Right lobe of liver (tissue), 6 donors: ENCODE measurements at places on chromosomes 3 and 15.

DNA sequence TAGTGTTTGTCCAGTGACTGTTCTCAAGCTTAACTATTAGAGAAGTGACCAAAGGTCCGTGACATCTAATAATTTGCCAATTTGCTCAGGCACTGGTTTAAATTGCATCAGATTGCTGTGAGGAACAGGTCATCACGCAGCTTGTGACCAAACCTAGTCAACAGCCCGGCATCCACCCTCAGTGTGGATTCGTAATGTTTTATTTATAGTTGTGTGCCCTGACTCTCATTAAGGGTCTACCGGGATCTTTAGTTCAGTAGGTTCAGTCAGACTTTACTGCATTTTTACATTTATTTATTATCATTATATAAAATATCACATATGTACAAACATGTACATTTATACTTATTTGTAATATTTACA, 46.4 kb upstream of the PGPEP1L start:
- H3K4me1 ChIP-seq, result no peaks in the 10 kb centered on the region
- H3K36me3 ChIP-seq, result no peaks in the 10 kb centered on the region
- no peaks in the 10 kb centered on the region for H3K27me3 ChIP-seq
- no peak for DNase-seq
- H3K4me3 ChIP-seq, result no peak overlapping the region

- no peak overlapping the region for H3K4me3 ChIP-seq
- no peaks in the 10 kb centered on the region for H3K36me3 ChIP-seq
- no peak for DNase-seq
Measured at GRCh38 chr3:122858373-122858772, 63.5 kb downstream of the SLC49A4 start.

GRCh38 chr3:43736558-43737440, 46.1 kb downstream of the ABHD5 start:
- DNase-seq, result no peak
- no peaks in the 10 kb centered on the region for H3K27me3 ChIP-seq
- H3K4me1 ChIP-seq, result no peaks in the 10 kb centered on the region
- no peak overlapping the region for H3K27ac ChIP-seq
- no peaks in the 10 kb centered on the region for H3K36me3 ChIP-seq
- H3K4me3 ChIP-seq, result no peak overlapping the region

- no peaks in the 10 kb centered on the region for H3K36me3 ChIP-seq
- no peaks in the 10 kb centered on the region for H3K4me1 ChIP-seq
- H3K4me3 ChIP-seq, result no peak overlapping the region
- H3K27me3 ChIP-seq, result no peaks in the 10 kb centered on the region
- no peak for DNase-seq
Measured at GRCh38 chr15:70512772-70513362, 250.5 kb downstream of the UACA start.
